CD4-positive, alpha-beta T cell treated with Interleukin-15 for 1 hour (primary cell): ENCODE measurements at places on chromosomes 4 and X.

DNA sequence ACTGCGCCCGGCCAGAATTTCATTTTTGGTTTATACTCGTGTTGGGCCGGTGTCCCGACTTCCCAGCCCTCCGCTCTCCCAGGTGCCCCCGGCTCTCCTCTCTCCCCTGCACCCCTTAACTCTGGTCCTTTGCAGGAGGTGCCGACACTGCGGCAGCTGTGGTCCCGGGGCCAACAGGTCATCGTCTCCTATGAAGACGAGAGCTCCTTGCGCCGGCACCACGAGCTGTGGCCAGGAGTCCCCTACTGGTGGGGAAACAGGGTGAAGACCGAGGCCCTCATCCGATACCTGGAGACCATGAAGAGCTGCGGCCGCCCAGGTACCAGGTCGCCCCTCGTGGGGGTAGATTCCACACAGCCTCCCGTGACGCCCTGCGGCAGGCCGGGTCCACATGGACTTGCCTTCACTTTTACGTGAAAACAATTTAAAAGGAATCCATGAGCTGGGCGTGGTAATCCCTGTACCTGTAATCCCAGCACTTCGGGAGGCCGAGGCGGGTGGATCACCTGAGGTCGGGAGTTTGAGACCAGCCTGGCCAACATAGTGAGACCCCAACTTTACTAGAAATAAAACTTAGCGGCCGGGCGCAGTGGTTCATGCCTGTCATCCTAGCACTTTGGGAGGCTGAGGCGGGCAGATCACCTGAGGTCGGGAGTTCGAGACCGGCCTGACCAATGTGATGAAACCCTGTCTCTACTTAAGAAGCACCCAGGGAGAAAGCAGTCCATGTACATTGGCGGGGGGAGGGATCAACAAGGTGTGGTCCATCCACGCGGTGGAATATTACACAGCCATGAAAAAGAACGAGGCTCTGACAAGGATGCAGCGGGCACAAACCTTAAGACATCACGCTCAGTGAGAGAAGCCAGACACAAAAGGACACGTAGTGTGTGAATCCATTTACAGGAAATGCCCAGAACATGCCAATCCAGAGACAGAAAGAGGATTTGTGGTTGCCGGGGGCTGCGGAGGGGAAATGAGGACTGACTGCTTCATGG, 12.0 kb downstream of the PLCXD1 start:
- DNase-seq, result peak; percentile 14

DNA sequence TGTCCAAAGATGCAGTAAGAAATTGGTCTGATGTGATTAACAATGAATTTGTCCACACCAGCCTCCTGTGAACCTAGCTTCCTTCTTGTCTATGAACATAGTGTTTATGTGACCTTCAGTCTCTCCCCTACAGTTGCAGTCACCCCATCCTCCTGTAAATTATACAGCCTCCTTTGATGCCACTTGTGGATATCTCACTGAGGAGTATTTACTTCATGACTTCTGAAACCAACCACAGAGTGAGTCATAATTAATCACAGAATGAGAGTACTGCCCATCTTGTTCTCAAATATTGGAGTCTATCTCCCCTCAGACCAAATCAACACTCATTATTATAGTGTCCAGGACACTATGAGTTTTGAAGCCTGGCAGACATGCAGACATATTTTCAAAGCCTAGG, 27.3 kb upstream of the XAGE2 start:
- no peak for DNase-seq

GRCh38 chr4:2393353-2394270, 24.8 kb downstream of the ZFYVE28 start:
- DNase-seq, result no peak

DNA sequence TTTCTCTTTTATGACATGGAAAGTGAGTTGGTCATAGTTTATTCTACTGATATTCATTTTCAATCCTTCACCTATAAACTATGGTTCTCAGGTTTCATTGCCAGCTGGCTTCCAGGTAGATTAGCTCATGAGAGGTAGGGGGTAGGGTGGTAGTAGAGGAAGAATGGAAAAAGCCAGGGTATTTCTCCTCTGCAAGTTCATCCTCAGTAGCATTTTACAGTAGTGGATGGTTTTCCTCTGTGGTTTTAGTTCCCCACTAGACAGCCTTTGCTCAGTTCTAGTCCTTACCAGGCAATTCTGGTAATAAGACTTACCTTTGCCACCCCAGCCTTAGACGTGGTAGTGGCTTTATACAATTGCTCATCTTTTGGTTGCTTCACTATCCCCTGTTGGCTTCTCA, 8.9 kb upstream of the NAA11 start:
- no peak for DNase-seq

DNA sequence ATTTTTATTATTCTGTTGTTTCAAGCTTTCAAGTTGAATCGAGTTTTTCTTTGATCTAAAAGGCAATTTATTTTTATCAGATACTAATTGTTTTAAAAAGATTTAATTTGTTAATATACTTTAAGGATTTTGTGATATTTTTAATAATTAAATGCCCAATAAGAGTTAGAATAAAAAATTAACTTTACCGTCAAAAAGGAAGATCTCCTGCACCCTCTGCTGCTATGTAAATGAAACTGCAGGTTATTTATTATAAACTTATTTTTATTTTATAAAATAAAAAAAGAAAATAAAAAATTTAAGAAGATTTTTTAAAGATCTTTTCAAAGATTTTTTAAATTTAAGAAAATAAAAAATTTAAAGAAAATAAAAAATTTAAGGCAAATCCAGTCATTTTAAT, 166.1 kb downstream of the CCSER1 start:
- DNase-seq, result no peak

GRCh38 chr4:22607382-22607781, 85.4 kb upstream of the GBA3 start:
- DNase-seq, result peak; percentile 51

DNA sequence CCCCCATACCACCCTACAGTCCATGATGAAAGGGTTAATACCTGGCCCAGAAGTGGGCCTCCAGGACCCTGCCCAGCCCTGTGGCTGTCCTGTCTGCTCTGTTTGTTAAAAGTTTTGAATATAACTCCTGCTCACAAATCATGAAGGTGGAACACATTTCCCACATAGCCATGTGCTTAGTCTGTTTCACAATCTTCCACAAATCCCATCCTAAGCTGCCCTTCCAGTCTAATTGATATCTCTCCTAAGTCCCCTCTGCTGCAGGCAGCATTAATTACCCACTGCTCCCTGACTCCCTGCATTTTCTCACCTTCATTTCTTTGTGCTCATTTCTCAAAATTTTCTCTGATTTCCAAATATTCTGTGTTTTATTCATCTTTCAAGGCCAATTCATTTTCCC, 142.6 kb downstream of the AASDH start:
- DNase-seq, result no peak
